ENCODE measurements at places on chromosomes 16 and 17. TPM values are rescaled to one million over a fixed set of nuclear protein-coding genes. Genes with fewer than 3 reads are reported as not detected.

CDRT4 gene
- 4.9 TPM for total RNA-seq

BRICD5 gene
- 1.8 TPM for total RNA-seq

CLEC19A gene
- not detected for total RNA-seq

TAF1C gene
- total RNA-seq, result 39.0 TPM

CBLN1 gene
- total RNA-seq, result 0.22 TPM

STAC2 gene
- total RNA-seq, result not detected
